Activated CD8-positive, alpha-beta memory T cell treated with anti-CD3 and anti-CD28 coated beads, Interleukin-2, amount 50 U/mL, for 4 hours (primary cell): ENCODE measurements at places on chromosomes 7 and 10.

DNA sequence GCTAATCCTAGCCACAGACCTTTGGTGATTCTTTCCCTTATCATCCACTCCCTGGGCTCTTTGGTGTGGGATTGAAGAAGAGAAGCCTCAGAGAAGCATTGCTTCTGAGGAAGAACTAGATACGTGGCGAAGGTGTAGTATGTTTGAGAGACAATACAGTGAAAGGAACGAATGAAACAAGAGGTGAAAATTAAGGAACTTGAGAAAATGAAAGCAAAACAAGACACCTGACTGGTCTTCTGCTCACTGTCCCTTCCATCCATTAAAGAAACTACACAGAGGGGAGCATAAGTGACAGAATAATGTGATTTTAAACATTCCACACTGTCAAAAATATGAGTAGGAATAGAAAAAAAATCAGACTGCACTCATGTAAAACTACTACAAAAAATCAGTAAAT, 219.6 kb upstream of the NPSR1 start:
- no peak for DNase-seq

- no peak for DNase-seq
Observed at GRCh38 chr7:74655768-74656440, 1.6 kb upstream of the GTF2I start.

GRCh38 chr7:140635345-140635744, 5.3 kb downstream of the DENND2A start:
- DNase-seq: no peak

DNA sequence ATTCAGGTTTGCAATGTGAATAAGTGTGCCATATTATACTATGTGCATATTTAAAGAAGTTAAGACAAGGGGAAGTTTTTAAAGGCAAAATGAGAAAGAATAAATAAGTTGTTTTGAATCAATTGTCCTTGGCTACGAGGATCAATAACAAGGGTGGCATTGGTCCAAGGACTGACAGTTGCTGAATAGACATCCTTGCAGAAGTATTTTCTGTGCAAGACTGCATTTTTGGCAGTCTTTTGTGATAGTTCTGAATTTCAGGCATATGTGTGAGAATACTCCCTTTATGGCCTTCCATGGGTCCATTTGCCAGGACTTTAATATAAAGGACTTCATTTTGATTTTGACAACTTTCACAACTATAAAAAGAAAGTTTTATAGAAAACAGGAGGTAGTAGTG, 5.4 kb upstream of the LIPA start:
- no peak for DNase-seq

GRCh38 chr7:106895246-106895864, 30.3 kb downstream of the PIK3CG start:
- no peak for DNase-seq

DNA sequence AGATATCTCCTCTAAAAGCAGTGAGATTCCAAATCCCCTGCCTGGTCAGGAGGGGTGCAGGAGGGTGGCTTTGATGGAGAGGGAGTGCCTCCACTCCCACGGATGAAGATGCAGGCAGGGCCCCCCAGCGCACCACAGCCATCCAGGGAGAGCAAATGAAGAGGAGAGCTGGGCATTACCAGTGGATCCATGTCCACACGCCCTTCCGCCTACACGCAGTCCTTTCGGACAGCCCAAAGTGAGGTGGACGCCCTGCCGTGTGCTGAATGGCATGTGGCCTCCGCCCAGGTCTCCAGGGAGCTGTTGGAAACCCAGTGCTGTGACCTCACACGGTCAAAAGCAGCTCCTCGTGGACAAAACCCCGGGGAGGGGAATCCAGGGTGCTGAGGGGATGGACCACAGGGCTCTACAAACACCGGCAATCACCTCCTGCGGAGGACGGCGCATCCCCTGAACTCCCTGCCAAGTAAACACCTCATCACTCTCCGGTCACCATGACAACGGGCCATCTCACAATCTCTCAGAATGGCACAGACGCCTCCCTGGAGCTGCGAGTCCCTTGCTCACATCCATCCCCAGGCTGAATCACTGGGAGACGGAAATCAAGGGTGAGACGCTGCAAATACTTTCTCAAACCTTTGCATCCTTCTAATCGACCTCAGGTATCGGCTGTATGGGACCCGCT, 35.0 kb upstream of the DNAAF5 start:
- no peak for DNase-seq

- DNase-seq: no peak
Observed at GRCh38 chr10:5876181-5876768, 13.4 kb downstream of the ANKRD16 start.
